8988T (cell line): ENCODE measurements at places on chromosomes 12 and 14.

DNA sequence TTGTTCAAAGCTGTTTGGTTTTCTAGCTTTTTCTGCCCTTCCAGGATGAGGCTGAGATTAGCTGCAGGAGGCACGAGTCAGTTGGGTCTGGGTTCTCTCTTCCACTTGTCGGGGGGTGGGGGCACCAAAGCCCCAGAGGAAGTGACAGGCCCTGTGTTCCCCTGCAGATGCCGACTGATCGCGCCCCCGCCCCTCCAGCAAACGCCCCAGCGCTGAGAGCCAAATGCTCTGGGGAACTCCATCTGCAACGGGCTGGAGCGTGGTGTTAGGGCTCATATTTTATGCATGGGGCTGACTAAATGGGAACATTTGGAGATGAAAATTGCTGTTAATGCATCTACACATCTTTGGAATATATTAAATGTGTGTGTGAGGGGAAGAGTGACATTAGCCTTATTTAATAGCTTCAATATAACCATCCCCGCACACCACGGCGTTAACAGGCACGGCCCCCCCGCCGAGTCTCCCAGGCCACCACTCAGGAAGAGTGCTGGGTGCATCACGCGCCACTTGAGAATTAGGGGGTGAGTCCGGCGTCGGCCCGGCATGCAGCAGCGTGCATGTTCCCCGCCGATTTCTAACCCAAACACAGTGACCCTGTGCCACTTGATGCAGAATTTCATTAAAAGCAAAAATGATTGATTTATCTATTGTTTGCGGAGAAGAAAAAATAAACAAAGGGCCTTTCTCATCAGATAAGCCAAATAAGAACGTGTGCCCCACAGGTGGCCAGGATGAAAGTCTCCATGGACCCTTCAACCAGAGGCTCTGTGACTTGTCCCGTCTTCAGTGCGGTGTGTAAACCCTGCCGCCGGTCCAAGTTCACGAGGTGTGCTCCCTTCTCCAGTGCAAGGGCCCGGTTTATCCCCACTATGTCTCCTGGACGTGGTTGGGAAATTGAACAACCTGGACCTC, 165.0 kb upstream of the RTL1 start:
- no peak for DNase-seq

- DNase-seq, result no peak
Observed at GRCh38 chr12:19498099-19498498, 58.8 kb downstream of the AEBP2 start.

- DNase-seq, result no peak
Observed at GRCh38 chr12:7376196-7376595, 67.8 kb downstream of the CD163L1 start.

DNA sequence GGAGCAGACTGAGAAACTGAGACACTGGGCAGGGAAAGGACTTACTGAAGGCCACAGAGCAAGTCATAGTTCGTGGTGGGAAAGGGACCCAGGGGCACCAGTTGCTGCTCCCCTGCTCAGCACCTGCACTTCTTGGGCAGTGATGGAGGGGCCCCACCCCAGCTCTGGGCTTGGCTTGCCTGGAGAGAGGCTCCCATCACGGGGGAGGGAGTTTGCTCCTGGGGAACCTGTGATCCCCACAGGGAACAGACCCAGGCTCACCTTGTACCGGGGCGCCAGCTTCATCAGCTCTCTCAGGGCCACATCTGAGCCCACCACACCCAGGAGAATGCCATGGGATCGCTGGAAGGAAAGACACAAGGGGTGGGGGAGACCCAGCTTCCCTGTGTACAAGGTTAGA, 39.8 kb downstream of the CACNA2D4 start:
- no peak for DNase-seq

GRCh38 chr12:113880988-113881962, 84.8 kb downstream of the RBM19 start:
- no peak for DNase-seq
